Stimulated activated CD8-positive, alpha-beta memory T cell treated with anti-CD3 and anti-CD28 coated beads, Interleukin-4, amount 100 ng/mL, for 24 hours (primary cell): ENCODE measurements at places on chromosomes 6 and 20.

DNA sequence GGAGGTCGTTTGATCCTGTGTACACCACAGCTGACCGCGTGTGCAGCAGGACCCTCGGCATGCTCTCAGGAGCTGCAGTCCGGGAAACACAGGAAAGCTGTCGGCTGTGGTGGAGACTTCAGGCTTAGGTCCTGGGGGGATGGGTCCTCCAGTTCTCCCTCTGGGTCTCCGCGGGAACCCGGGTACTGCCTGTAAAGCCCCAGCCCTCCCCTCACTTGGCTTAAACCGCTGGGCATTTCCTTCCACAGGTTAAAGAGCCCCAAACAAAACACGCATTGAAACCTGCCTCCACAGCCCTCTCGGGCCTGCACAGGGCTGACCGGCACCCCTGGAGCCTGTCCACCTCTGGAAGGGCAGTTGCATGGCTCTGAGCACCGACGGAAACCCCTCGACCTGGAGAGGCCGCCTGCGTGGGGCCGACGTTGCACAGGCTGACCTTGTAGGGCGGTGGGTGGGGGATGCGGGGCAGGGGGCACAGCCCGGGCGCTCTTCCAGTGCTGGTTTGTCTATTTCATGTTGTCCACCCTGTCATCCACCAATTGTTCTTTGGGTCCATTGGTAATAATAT, 59.1 kb downstream of the DACT2 start:
- DNase-seq = no peak

DNA sequence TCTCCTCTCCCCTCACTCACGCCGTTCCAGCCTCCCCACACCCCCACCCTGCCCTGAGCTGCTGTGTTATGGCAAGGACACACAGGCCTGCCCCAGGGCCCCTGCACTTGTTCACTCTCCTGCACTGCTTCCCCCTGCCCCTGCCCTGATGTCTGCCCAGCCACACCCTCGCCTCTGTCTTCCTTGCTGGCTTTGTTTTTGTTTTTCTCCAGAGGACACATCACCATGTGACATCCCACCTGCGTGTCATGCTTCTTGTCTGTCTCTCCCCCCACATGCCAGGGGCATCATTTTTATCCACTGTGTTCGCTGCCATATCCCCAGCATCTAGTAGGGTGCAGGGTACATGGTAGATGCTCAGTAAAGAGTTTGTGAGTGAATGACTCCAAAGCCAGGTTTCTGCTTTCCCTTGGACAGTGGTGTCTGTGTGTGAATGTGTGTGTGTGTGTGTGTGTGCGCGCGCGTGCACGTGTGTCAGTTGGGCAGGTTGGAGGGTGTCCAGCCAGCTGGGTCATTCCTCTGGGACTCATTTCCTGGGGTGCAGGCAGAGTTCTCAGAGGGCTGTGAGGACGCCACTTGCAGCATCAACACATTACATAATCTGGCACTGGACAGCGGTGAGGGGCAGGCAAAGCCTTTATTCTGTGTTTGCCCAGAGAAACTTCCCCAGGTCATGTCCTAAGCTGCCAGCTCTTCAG, 60.6 kb downstream of the STK35 start:
- no peak for DNase-seq

GRCh38 chr6:126475449-126475848, 135.5 kb downstream of the CENPW start:
- no peak for DNase-seq

DNA sequence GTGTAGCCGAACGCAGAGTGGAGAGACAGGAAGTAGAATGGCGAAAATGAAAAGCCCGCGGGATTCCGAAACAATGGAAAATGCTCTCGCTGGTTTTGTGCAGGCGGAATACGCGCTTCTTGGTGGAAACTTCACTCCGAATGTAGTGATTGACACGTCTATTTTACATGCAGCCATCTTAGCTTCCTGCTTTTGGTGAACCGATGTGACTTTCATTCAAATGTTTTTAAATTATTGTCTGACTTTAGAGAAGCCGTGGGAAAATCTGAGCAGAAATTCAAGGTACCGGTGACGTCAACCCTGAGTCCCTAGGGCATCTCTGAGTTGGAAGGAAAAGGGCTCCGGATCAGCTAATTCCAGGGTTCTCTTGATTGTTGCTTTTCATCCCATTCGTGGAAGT, 11.4 kb downstream of the GPX5 start:
- DNase-seq = no peak

DNA sequence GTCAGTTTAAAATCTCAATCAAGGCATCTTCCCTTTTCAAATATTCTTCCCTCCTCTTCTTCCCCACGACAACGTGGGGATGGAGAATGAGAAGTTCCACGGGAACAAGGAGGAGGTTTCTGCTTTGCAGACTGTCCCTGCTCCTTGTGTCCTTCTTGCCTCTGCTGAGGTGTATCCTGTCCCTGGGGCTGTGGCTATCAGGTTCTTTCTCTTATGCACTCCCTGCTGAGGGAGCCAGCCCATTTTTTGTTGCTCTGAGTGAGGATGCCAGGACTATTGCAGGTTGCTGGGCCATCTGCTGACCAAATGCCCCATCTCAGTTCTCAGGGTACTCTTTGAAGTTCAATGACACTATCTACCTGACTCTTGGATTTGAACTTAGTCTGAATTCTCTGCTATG, 533.6 kb downstream of the RNF144B start:
- DNase-seq = no peak

DNA sequence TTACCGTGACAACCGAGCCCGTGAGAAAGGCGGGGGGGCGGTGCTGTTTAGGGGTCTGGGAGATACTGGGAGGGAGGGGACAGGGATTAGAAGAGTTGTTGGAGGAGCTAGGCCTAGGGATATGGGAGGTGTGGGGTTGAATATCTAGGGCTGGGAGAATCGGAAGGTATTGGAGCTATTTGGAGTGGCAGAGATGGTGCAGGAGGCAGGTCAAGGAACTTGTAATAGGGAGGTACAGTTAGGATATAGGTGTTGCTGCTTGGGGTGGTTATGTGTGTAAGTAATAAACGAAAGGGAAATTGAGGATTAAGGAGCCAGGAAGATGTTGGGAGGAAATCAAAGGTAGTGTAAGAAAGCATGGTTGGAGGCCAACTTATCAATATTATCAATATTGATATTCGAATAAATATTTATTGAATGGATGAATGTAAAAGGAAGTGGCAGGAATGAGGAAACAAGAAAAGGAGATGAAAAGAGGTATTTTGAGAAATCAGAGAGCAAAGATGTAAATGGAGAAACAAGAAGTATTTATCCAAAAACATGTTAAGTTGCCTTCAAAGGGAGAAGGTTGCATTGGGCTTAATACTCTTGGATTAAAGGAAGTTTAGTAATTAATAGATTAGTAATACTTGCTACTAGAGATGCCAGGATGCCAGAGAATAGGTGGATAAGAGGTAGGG, 602 bp downstream of the PPP1R11 start:
- no peak for DNase-seq

GRCh38 chr6:5175635-5176034, 85.1 kb downstream of the LYRM4 start:
- no peak for DNase-seq

- DNase-seq = no peak
Observed at GRCh38 chr6:132070356-132070755, 119.2 kb upstream of the CCN2 start.

GRCh38 chr6:79862711-79863110, 84.6 kb downstream of the ELOVL4 start:
- no peak for DNase-seq

- no peak for DNase-seq
Observed at GRCh38 chr20:8933381-8933807, 135.5 kb upstream of the PLCB4 start.

- no peak for DNase-seq
Observed at GRCh38 chr6:142014515-142014914, 118.2 kb upstream of the GJE1 start.

GRCh38 chr6:19502301-19502700, 334.9 kb upstream of the ID4 start:
- DNase-seq = no peak

GRCh38 chr6:5359417-5359816, 98.1 kb downstream of the FARS2 start:
- no peak for DNase-seq

DNA sequence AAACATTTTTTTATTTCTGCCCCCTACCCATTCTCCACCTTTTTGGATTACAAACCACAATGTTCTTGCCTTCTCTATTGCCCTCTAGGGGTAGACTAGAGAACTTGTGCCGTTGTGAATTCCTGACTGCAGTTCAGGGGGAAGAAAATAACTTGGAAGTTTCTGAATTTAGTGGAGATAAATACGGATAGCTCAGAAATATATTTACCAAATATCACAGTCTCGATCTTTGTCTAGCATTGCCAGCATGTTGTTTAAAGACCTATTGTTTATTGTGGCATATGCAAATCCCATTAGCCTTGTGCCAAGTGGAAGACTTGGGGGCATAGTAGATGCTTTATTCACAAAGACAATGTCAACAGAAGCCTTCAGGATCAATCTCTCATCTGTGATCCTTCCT, 154.1 kb upstream of the MMS22L start:
- no peak for DNase-seq

DNA sequence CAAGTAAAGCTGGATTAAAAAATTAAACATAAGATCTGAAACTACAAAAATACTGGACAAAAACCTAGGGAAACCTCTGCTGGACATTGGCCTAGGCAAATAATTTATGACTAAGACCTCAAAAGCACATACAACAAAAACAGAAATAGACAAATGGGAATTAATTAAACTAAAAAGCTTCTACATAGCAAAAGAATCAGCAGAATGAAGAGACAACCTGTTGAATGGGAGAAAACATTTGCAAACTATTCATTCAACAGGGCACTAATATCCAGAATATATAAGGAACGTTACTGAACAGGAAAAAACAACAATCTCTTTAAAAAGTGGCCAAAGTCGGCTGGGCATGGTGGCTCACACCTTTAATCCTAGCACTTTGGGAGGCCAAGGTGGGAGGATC, 6.8 kb upstream of the GINM1 start:
- no peak for DNase-seq
